ENCODE measurements at places on chromosomes 2 and 18. TPM values are rescaled to one million over a fixed set of nuclear protein-coding genes. Genes with fewer than 3 reads are reported as not detected.

GRCh38 chr2:85712849-85713612 is 18.9 kb downstream of the GNLY start:
- DNase-seq, result peak; percentile 85

Gene PID1
- 9.8 TPM for total RNA-seq

DNA sequence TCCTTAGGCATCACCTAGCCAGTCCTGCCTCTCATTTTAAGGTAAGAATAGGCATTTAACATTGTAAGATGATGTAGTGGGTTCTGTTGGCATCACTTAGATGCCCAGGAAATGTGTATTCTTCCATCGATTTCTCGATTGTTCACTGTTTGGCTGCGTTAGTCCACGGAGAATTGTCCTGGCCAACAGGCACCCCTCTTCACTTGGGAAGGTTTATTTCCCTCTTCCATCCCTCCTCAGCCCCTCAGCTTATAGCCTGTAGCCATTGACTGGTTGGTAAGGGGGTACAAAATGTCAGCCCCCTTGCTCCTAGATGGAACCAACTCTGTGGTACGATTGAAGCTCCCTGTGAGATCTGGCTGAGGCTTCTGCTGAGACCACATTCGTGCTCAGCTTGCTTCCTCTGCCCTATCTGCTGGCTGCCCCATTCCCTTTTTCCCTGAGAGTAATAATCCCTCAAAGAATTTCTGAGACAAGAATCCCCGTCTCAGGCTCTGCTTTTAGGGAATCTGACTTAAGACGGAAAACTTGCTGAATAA is 43.4 kb downstream of the PLEKHA3 start:
- DNase-seq, result no peak

GRCh38 chr2:203692031-203692710 is 14.3 kb upstream of the CD28 start:
- DNase-seq, result no peak

DNA sequence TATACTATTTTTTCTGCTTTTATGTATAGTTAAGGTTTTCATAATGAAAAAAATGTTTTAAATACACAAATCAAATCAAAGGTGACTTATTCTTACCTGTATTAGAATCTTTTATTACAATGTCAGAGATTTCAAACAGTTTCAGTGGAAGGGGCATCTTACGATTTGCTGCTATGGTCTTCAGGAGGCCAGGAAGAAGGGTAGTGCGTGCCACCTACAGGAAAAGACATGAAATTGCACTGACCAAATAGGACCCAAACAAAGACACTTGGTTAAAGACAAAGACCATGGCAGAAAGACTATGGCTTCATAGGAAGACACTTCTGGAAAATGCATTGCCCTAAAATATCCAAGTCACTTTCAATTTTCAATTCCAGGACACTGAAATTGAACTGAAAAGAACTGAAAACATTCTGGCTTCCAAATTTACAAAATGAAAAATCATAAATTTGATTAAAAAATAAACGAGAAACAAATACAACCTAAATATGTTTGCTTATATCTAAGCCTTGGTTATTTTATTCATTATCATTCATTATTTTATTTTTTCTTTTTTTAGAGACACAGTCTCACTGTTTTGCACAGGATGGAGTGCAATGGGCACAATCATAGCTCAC is 42.1 kb downstream of the FARSB start:
- DNase-seq, result no peak

- DNase-seq, result no peak
These were observed 56.1 kb downstream of the HS6ST1 start for GRCh38 chr2:128262315-128263253.

DNA sequence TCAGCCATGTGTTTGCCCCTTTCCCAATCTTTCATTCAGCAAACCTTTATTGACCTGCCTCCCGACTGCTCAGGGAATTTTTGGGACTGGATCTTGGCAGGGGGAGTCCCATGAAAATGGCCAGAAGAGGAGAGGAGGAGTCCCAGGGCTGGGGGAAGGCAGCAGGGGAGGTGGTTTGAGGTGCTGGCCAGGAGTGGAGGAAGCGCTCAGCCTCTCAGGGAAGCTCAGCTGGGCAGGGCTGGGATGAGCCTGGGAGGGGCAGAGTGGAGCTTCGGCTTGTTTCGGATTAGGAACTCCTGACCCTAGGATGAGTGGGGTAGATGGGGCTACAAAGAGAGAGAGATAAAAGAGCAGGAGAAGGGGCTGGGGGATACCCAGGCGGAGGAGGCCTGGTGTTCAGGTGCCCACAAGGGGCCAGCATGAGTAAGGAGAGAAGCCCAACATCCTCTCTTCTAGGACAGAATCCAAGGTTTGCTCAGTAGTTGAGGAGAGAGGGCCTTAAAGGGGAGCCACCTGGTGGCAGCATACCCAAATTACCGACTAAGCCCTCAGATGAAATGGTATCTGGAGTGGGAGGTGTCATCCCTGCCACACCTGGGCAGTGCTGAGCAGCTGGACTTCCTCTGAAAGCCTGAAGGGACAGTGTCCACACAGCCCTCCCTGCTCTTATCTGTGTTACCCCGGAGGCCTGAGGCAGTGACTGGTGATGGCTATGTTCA is 91.1 kb downstream of the INHBB start:
- no peak for DNase-seq

DNA sequence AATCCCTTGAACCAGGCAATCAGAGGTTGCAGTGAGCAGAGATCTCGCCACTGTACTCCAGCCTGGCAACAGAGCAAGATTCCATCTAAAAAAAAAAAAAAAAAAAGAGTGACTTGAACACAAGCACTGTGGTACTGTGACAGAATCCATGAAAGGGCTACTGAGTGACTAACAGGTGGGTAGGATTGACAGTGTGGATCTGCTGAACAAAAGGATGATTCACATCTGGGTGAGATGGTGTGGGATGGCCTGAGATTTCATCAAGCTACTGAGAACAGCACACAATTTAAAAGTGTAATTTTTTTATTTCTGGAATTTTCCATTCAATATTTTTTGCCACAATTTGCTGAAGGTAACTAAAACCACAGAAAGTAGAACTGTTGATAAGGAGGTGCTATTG is 13.3 kb upstream of the SP3 start:
- DNase-seq, result no peak

GRCh38 chr2:145157036-145157675 is 637.2 kb upstream of the ZEB2 start:
- DNase-seq, result no peak

Gene CHN1
- 2.2 TPM for total RNA-seq
